ENCODE measurements at places on chromosomes 5 and 9.

DNA sequence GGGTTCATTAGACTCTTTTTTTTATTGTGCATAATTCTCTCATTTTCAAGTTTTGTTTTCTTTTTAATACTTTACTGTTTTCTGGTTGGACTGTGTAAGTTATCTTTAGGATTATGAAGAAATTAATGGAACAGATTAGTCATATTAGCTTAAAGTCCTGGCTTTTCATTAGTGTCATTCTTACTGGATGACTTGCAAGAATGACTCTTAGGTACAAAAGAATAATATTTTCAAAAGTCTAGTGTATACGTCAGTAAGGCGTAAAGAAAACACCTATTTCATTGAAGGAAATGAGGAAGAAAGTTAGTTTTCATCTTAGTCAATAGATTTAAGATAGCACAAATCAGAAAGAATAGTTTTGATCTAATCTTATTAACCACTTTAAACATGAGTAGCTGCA is 20.4 kb downstream of the UHRF2 start:
- no peak for ATAC-seq

- ATAC-seq, result no peak
These were observed 49.0 kb downstream of the PDE8B start for GRCh38 chr5:77259476-77259875.

DNA sequence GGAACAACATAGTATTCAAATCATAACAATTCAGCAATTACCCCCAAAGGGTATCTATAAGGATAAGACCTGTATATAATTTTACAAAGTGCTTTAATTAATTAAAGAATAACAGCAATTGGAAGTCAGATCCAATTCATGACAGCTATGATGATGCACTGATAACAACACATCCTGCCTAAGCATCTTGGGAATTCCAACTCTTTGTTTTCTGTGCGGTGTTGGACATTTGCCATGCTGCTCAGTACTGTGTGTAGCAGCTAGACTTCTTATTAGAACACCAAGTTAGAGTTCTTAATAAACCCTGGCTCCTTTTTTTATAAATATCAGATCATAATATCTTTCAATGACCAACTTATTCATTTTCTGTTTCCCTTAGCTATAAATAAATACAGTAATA is 209.0 kb downstream of the SEC61B start:
- ATAC-seq, result peak; percentile 31

- ATAC-seq, result peak; percentile 95
These were observed 202.9 kb downstream of the NR2F1-AS1 start for GRCh38 chr5:93378073-93378472.

- ATAC-seq, result no peak
These were observed 44.9 kb downstream of the ZNF354A start for GRCh38 chr5:178685386-178686059.

GRCh38 chr5:178866946-178867345 is 7.2 kb downstream of the ZNF354B start:
- ATAC-seq, result no peak

- ATAC-seq, result no peak
These were observed 147.9 kb downstream of the MSX2 start for GRCh38 chr5:174872271-174872670.

- ATAC-seq, result no peak
These were observed 237.8 kb downstream of the ARRDC3 start for GRCh38 chr5:91145333-91145620.

DNA sequence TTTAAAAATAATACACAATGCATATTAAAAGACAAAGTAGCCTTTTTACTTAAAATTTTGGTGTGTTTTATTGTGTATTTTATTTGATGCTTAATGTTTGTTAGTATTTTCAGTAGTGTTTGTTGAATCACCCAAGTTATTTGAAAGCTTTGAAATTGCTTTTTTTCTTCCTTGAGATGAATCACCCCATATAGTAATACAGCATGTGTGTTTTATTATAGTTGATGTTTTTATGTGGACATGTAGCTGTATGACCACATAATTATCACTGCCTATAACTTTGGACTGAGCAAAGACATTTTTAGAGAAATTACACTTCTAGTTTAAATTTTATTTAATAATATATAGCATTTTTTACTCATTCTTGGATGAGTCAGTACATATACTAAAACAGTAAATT is 18.0 kb downstream of the FAM174A start:
- no peak for ATAC-seq

GRCh38 chr9:133354766-133355165 is 1.5 kb downstream of the SURF1 start:
- ATAC-seq, result no peak

DNA sequence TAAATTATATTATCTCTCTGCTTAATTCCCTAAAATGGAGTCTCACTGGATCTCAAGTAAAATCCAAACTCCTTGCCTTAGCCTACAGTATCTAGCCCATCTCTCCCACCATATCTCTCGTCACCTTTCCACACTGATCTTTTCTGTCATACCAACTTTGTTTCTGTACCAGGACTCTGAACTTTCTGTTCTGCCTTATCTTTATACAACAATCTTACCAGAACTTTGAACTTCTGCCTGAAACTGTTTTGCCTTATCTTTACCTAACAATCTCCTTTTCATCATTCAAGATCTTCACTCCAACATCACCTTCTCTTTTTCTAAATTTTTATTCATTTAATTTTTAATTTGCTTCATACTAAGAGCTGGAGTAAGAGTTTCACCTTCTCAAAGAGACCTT is 139.0 kb downstream of the CPLANE1 start:
- ATAC-seq, result no peak

DNA sequence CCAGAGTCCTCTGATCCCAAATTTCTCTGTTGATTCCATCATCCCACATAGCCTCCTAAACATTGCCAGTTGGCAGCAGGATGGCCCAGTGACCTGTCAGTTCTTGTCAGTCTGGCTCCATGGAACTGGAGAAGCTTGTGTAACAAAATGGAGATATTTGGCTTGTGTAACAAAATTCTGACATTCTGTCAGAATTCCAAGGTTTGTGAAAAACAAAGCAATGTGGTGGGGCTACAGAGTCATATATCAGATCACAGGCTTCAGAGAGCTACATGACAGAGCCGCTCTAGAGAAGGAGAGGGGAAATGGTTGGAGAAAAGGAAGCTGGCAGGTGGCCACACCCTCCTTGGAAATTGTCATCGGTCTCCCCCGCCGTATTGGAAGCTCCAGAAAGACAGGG is 75.4 kb upstream of the MAN2A1 start:
- ATAC-seq, result no peak

Data from motor neuron (in vitro differentiated cells).